Trophoblast cell (in vitro differentiated cells and primary cell): ENCODE measurements at places on chromosomes 16 and 17.

GRCh38 chr16:5756969-5757368 is 659.4 kb upstream of the EEF2KMT start:
- no peak for DNase-seq

GRCh38 chr17:82167028-82167427 is 45.6 kb downstream of the CCDC57 start:
- DNase-seq, result no peak

DNA sequence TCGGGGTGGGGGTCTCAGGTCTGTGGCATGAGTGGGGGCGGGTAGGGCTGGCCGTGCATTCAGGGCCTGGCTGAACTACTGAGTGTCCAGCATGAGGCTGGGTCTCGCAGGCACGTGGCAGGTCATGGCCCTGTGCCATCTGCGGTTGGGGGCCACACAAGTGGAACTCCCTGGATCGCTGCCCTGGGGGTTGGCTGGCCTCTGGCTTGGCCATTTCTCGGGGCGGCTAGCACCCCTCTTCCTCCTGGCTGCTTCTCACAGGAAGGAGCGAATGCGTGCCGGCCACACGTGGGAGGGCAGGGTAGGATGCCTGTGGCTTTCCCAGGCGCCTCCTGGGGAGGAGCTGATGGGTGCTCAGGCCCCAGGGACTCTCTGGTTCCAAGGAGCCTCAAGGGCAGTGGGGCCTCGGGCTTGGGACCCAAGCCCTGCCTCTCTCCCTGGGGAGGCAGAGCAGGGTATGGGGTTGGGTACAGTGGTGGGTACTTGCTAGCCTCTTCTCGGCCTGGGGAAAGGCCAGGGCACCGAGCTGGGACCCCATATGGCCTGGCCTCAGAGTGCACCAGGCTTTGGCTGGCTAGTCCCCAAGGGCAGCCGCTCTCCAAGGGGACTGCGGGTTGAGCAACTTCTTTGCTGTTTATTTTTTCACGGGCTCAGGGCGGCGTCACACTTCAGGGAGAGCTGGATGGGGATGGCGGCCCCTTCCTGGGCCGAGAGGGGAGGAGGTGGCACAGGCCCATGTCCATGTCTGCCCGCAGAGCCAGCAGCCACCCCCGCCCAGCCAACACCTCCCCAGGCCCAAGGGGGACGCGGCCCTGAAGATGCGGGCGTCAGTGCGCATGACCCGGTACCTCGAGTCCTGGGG is 37.5 kb downstream of the ADCY7 start:
- DNase-seq, result no peak

DNA sequence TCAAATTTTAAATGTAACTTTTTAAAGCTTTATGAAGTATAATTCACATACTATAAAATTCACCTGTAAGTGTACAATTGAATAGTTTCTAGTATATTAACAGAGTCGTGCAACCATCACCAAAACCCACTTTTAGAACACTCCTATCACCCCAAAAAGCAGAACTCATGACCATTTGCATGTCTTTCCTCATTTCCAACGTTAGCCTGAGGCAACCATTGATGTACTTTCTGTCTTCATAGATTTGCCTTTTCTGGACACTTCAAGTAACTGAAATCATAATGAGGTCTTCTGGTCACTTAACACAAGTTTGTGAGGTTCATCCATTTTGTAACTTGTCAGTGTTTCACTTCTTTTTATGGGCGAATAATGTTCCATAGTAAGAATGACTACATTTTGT is 33.2 kb downstream of the METTL16 start:
- DNase-seq, result no peak

GRCh38 chr16:11748404-11749254 is 6.0 kb upstream of the TXNDC11 start:
- no peak for DNase-seq

- no peak for DNase-seq
Measured at GRCh38 chr16:86714166-86714565, 135.8 kb downstream of the FOXL1 start.

- no peak for DNase-seq
Measured at GRCh38 chr16:31507617-31507928, 618 bp downstream of the RUSF1 start.

DNA sequence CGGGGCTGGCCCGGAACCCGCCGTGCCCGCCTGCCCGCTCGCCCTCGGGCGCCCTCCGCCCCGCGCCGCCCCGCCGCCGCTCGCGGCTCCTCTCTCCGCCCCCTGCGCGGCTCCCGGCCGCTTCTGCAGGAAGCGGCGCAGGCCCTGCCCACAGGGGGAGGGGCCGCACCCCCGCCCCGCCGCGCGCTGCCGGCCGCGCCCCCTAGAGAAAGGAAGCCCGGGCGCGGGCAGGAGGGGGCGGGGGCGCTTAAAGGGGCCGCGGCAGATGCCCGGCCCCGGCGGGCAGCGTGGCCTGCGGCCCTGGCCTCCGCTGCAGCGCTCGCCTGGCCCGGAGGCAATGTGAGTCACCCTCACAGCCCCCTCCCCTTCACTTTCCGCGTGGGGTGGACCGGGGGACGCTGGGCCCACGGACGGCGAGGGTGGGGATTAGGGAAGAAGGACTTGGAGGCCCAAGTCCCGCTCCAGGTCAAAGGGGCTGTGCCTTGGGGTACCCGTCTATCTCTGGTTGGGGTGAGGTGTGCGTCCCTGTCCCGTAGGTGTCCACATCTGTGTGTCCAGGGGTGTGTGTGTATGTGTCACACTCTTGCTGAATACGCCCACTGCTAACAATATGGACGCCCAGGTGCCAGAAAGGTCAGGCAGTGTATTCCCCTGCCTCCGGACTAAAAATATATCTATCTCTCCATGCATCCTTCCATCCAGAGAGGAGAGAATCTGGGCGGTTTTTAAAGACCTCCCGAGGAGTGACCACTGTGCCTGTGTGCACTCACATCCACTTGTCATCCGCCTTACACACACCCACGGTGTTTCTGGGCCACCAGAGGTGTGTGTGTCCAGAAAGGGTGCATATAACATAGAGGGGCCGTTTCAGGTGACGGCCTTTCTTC is at the start of gene GIT1:
GIT1 (minus strand) TSS at position 125 of the 887 bp plus-strand sequence. CDS start 270 bp downstream, outside the sequence.
- DNase-seq, result peak; percentile 89

GRCh38 chr17:59893676-59894100 is 767 bp downstream of the RPS6KB1 start:
- DNase-seq, result no peak

DNA sequence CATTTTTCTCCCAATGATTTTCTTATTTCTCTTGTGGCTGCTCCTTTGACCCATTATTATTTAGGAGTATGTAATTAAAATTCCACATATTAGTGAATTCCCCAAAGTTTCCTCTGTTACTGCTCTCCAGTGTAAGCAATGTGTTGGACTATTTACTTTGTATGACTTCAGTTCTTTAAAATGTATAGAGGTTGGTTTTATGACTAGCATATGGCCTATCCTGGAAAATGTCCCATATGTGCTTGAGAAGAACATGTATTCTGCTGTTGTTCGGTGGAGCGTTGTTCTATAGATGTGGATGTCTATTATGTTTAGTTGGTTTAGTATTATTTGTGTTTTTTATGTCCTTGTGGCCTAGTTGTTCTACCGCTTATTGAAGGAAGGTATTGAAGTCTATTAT is 6.0 kb upstream of the NT5M start:
- no peak for DNase-seq

DNA sequence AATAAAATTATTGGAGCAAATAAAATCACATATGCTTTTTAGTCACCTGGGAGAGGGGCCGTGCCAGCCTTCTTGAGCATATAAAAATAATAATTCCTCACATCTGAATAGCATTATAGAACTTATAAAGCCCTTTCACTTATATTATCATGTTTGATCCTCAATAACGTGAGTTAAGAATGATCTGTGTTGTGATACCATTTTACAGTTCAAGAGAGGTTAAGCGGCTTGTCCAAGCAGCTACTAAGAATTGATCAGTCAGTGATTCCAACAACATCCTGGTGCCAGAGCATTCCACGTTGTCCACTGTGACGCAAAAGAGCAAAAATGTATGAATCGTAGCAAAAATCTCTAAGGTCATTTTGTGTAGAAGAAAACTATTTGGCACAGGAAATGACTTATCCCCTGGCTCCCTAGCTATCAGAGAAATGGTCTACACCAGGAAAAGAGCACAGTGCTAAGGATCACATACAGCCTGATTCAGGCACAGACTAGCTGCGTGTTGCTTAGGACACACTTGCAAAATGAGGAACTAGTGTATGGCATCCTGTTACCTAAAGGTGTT is 33.0 kb downstream of the ANKFN1 start:
- peak; percentile 91 for DNase-seq

- peak; percentile 78 for DNase-seq
Measured at GRCh38 chr17:65750631-65751115, 189.2 kb upstream of the AXIN2 start.

DNA sequence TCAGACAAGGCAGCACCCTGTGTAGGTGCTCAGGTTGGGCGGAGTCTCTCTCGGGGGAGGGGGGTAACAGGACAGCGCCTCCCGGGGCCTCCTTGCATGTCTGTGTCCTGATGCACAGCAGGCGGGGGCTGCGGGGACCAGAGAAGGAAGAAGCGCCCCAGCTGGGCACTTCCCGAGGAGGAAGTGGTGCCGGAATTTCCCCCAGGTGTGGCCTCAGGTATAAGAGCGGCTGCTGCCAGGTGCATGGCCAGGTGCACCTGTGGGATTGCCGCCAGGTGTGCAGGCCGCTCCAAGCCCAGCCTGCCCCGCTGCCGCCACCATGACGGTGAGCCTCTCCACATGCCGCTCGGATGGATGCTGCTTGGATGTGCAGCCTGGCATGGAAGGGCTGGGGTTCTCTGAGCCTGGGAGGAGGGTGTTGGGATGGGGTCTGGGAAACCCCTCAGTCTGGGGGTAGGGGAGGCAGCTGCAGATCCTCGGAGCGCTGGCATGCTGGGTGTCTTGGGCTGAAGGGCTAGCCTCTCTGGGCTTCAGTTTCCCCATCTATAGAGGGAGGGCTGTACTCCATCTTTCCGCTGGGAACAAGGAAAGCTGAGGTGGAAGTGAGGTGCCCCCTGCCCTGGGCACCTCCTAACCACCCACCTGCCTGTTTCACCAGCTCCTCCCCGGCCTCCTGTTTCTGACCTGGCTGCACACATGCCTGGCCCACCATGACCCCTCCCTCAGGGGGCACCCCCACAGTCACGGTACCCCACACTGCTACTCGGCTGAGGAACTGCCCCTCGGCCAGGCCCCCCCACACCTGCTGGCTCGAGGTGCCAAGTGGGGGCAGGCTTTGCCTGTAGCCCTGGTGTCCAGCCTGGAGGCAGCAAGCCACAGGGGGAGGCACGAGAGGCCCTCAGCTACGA is at the start of gene IL17C:
IL17C (plus strand) TSS at position 250 of the 908 bp plus-strand sequence; CDS start at position 320, 70 bp downstream.
- peak; percentile 71 for DNase-seq

- DNase-seq, result no peak
Measured at GRCh38 chr17:968812-969730, 10.5 kb downstream of the NXN start.

DNA sequence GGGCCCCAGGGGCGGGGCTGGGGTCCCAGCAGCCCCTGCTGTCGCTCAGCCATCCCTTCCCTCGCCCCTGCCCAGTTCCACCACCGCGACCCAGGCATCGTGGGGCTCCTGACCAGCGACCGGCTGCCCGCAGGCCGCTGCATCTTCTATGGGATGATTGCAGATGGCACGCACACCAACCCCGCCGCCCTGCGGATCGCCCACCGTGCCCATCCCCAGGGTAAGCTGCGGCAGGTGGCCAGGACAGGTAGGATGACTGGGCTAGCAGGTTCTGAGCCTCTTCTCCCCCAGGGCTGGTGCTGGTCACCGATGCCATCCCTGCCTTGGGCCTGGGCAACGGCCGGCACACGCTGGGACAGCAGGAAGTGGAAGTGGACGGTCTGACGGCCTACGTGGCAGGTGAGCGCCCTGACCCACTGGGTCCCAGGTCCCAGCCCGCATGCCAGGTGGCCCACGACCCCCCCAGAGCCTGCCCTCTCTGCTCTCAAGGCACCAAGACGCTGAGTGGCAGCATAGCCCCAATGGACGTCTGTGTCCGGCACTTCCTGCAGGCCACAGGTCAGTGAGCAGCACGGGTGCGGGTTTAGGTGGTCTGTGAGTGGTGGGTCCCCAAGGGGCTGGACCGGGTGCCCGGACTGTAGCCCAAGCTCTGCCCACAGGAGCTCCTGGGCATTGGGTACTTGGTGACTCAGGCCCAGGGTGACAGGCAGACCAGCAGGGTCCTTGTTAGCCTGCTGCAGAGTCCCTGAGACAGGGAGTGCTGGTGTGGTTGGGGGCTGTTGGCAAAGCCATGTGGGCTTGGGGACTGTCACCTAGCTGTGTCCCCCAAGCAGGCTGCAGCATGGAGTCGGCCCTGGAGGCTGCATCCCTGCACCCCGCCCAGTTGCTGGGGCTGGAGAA is 2.8 kb downstream of the CEMP1 start:
- no peak for DNase-seq

- no peak for DNase-seq
Measured at GRCh38 chr17:10229181-10229580, 30.8 kb upstream of the GAS7 start.

GRCh38 chr17:74875155-74875976 is 2.6 kb upstream of the FDXR start:
- DNase-seq, result no peak

- DNase-seq, result peak; percentile 80
Measured at GRCh38 chr16:79372503-79373184, 227.9 kb downstream of the MAF start.

DNA sequence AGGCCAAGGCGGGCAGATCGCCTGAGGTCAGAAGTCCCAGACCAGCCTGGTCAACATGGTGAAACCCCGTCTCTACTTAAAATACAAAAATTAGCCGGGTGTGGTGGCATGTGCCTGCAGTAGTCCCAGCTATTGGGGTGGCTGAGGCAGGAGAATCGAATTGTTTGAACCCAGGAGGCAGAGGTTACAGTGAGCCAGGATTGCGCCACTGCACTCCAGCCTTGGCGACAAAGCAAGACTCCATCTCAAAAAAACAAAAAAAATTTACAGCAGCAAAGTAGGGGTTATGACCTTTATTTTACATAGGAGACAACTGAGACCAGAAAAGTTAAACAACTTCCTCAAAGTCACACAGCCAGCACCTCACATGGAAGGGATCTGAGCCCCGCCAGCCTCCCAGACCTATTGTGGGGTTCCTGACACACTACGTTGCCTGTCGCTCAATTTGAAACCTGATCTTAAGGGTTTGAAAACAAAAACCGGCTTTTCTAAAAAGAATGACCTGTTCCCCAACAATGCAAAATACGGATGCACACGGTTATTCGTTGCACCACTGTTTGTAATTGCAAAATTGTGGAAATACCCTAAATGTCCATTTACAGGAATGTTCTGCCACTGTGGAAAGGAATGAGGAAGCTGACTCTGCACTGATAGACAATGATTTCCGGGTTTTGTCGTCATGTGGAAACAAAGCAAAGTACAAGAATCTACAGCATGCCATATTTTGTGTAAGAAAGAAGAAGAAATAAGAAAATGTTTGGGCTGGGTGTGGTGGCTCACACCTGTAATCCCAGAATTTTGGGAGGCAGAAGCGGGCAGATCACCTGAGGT is 77.2 kb downstream of the CNGB1 start:
- peak; percentile 79 for DNase-seq

GRCh38 chr16:47156680-47157215 is 13.0 kb upstream of the NETO2 start:
- DNase-seq, result no peak

- DNase-seq, result no peak
Measured at GRCh38 chr17:61279476-61280145, 120.0 kb upstream of the TBX2 start.

DNA sequence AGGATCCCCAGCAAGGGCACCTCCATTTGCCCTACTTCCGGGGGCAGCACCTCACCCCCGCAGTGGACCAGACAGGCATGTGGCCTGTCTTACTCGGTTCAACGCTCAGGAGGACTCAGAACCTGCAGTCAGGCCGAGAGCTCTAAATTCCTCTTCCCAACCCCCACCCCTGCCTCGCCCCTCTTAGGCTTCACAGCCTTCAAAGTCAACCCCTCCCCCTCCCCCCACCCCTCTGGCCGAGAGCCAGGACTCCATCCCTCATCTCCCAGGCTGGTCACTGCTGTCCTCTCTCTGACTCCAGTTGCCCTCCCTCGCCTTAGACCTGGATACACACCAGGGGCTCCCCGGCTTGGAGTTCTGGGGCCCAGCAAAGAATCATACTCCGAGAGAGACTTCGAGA is 8.1 kb upstream of the HS3ST6 start:
- no peak for DNase-seq
